Lower lobe of right lung (tissue), 2 donors: ENCODE measurements at places on chromosomes 16 and 17. TPM values are rescaled to one million over a fixed set of nuclear protein-coding genes. Genes with fewer than 3 reads are reported as not detected.

The RAB40B gene
- total RNA-seq, result 10.2 TPM

DNA sequence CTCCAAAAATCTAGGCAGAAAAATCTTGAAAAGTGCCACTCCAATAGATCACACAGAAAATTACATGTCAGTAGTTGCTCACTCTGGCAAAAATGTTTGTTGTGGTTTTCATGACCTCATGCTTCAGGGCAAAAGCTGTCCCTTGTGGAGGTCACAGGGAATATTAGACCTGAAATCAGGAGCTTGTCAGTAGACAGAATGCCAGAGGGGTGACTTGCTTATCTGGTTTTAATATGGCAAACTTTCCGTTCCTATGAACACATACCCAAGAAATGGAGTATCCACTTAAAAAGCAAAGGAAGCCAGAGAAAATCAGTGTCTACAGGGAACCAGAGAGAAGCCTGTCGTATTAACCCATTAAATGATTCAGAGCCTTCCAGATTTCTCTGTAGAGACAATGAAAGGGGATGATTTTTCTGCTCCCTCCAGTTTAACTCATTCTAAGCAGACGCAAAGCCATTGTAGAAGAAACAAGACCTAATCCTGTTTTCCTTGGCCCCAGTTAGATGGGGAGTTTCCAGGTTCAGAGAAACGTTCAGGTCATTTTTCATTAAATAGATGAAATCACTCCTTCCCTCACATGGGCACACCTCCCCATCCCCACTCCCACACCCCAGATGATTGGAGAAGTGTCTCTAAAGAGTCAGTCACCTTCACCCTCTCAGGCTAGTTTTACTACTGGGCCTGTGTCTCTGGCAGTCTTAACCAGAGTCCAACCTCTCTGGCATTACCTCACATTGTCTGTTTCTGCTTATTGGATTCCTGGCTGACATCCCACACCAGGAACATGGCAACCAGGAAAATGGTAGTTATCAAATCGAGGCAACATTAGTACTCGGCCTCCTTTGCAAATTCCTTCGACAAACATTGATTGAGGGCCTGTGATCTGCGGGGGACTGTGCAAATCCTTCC is 6.0 kb downstream of the SOX9 start:
- no peak for DNase-seq

The HOXB13 gene
- total RNA-seq, result not detected

DNA sequence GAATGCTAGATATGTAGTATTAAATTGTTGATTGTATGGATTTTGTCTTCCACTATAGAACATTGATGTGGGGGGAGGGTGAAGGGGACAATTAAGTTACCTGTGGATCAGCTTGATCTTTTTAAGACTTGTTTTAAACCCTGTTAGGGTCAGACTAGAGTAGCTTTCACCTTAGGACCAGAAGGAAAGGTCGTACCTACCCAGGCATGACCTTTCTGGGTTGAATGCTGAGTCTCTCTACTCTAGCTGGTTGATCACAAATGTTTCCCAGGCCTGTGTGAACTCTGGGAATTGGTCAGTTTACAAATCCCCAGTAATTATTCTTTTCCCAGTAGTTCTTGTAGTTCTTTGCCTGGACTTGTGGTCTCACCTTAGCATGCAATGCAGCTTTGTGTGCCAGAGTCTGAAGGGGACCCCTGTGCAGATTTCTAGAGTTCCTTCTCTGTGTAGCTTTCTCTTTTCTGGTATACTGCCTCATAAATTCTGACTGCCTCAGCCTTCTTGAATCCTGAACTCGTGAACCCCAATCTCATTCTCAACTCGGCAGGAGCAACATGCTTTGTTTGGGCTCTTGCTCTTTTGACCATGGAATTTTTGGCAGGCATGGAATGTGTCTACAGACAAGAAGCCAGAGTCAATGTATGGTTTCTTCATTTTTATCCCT is 54.1 kb downstream of the VMP1 start:
- no peak for DNase-seq

DNA sequence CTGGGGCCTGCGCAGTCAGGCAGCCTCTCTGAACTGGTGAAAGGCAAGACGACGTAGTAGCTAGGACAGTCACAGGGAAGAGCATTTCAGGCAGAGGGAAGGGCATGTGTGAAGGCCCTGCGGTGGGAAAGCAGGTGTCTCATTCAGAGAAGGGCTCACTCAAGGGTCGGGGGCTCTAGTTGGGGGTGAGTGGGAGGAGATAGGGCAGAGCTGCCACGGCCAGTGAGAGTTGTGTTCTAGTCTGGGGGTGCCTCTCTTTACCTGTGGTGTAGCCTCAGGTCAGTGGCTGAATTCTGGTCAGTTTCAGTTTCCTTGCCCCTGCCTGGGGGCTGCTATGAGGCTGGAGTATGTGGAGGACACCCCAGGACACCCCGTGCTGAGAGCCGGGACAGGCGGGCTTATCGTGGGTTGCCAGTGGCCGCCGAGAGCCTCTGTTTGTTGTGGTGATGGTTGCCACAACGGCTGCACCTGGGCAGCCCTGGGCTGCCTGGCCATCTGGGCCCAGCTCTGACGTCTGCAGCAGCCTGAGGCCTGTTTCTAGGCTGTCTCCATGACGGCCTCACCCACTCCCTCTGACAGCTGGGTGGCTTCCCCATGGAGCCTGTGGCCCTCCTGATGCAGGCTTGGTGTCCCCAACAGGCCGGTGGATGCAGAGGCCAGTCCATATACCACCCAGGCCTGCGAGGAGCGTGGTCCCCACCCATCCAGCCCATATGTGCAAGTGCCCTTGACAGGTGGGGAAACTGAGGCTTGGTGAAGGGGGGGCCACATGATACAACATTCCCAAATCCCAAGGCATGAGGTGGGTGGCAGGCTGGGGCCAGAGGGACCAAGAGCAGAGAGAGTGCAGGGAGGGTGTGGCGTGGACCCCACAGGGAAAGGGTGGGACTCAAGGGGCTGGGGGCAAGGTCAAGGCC is 10.8 kb downstream of the MAP2K3 start:
- no peak for DNase-seq

The MED13 gene
- total RNA-seq, result 67.9 TPM
